ENCODE measurements at places on chromosomes 2 and 18. TPM values are rescaled to one million over a fixed set of nuclear protein-coding genes. Genes with fewer than 3 reads are reported as not detected.

The HOXD11 gene
- not detected for total RNA-seq

The KCNG2 gene
- not detected for total RNA-seq

DNA sequence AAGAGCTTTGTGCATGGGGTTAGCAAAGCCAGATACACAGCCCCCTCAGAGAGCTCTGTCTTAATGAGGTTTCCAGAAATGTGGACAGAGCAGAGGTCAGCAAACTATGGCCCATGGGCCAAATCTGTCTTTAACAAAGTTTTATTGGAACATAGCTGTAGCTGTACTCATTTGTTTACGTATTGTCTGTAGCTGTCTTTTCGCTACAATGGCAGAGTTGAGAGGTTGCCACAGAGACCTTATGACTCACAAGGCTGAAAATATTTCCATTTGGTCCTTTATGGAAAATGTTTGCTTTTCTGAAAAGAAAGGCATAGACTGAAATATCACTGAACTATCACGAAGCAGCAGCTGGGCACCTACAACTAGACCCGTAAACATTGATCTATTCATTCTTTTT, 841.8 kb downstream of the SLC4A3 start:
- DNase-seq: peak; percentile 34
- no peaks in the 10 kb centered on the region for H3K4me1 ChIP-seq
- no peak overlapping the region for H3K4me3 ChIP-seq

DNA sequence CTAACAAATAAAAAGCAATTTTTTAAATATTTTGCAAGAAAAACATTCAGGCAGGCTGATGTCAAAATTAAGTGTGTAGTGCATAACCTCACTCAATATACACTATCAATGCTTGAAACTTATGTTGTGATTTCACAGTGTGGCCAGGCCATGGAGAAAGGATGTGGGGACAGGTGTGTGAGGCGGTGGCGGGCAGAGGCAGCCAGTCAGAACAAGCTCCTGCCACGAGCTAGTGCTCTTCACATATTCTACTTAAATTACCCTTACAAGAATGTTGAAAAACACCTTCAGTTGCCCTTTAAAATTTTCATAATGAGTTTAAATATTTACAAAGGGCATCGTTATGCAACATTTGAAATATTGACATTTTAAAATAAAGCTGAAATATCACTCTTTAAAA, 43.2 kb downstream of the CYB5A start:
- no peak overlapping the region for H3K4me3 ChIP-seq
- peaks cover 19% of the 10 kb centered on the region for H3K4me1 ChIP-seq
- no peak overlapping the region for H3K27ac ChIP-seq
- no peak for DNase-seq
- H3K27me3 ChIP-seq: no peaks in the 10 kb centered on the region
- H3K36me3 ChIP-seq: no peaks in the 10 kb centered on the region

DNA sequence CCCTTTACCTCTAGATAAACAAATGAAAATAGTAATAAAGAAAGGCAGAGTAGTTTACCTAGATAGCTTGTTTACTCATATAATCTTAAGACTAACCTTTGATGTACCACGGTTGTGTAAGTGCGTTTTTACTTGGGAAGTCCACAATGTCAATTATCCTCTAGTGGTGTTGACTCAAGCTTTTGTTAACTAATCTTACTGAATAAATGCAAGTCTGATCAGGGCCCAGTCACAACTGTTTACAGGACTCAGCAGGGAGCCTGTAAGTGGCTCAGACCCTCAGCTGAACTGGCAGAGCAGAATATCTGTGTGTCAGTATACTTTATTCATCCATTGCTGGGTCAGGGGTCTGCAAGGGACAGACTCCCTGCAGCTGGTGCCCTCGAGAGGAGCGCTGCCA, 98.1 kb upstream of the ACAA2 start:
- no peak overlapping the region for H3K27ac ChIP-seq
- H3K4me3 ChIP-seq: no peak overlapping the region
- no peaks in the 10 kb centered on the region for H3K27me3 ChIP-seq
- no peak for DNase-seq
